ENCODE measurements at places on chromosomes 3 and 15. TPM values are rescaled to one million over a fixed set of nuclear protein-coding genes. Genes with fewer than 3 reads are reported as not detected.

- no peak for DNase-seq
Observed at GRCh38 chr15:31869686-31870307, 160.5 kb upstream of the CHRNA7 start.

SERPINI2 gene
- 1.5 TPM for polyA plus RNA-seq

- peak; percentile 7 for DNase-seq
Observed at GRCh38 chr3:6799264-6799915, 61.5 kb upstream of the GRM7 start.

- DNase-seq = no peak
Observed at GRCh38 chr15:53634517-53635106, 124.9 kb downstream of the WDR72 start.

LRRC58 gene
- 22.0 TPM for polyA plus RNA-seq

Data from renal pelvis (tissue), 12 donors.